Fibroblast of skin of scalp (primary cell): ENCODE measurements at places on chromosomes 16 and 17.

- no peak for DNase-seq
Observed at GRCh38 chr16:17058471-17058870, 412.3 kb downstream of the XYLT1 start.

GRCh38 chr17:78224231-78225087, 7.0 kb upstream of the TMEM235 start:
- DNase-seq: no peak

DNA sequence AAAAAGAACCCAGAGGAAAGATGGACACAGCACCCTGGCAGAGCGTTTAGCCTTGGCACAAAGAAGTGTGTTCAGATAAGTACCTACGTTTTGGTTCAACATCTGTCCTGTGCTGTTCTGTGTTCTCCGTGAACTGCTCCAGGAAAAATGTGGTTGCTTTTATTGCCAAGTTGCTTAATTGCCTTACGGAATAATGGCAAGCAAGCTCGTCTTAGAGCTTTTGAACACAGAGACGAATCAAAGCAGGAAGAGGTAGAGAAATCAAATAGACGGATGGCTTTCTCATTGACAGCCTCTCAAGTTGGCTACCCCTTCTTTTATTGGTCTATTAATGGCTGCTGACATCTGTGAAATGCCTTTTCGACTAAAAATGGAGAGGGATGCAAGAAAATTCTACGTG, 911.1 kb upstream of the EEF2KMT start:
- DNase-seq: no peak

- no peak for DNase-seq
Observed at GRCh38 chr17:79072544-79072943, 2.1 kb upstream of the ENGASE start.

GRCh38 chr16:3655396-3656159, 1.1 kb downstream of the DNASE1 start:
- DNase-seq: no peak

- DNase-seq: peak; percentile 60
Observed at GRCh38 chr17:73710095-73710592, 65.9 kb upstream of the SDK2 start.

DNA sequence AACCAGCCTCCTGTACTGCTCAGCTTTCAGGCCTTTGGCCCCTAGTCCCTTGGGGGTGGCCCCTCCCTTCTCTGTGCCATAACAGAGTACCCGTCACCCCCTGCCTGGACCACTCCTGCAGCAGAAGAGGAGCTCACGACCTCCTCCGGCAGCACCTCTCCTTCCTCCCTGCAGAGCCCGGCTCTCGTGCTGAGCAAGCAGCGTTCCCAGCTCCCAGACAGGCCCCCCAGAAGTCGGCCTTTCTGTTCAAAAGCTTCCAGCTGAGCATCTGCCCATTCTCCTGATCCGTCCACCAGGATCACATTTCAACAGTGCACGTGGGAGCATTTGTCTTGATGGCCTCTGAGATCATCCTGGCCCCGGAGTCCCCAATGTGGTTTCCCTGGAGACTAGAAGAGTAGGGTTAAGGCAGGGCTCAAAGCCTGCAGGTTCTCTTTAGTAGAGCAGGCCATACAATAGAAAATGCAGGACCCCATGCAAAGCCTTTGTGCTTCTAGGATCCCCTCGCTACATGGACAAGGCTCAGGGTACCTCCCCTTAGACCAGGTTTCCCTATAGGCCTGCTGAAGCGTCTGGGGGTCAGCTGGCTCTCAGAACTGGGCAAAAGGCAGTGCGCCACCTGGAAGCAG, 35.6 kb downstream of the NLRC3 start:
- no peak for DNase-seq

- no peak for DNase-seq
Observed at GRCh38 chr16:54009464-54010176, 277.0 kb downstream of the IRX3 start.

DNA sequence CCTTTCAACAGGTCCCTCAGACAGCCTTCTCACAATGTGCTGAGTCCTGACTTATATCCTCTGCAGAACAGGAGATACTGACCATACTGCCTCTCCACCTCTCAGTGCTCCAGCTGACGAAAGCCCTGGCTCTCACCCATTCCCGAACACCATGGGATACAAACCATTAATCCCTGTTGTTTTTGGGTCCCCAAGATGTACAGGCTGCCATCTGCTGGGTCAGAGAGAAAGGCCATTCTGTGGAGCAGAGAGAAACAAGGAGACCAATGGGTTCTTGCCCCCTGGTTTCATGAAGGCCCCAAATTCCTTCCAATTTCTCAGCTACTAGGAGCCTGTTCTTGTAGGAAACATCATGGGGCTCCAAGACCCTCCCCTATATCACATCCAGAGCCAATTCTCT, 3.0 kb downstream of the ERN2 start:
- DNase-seq: no peak

DNA sequence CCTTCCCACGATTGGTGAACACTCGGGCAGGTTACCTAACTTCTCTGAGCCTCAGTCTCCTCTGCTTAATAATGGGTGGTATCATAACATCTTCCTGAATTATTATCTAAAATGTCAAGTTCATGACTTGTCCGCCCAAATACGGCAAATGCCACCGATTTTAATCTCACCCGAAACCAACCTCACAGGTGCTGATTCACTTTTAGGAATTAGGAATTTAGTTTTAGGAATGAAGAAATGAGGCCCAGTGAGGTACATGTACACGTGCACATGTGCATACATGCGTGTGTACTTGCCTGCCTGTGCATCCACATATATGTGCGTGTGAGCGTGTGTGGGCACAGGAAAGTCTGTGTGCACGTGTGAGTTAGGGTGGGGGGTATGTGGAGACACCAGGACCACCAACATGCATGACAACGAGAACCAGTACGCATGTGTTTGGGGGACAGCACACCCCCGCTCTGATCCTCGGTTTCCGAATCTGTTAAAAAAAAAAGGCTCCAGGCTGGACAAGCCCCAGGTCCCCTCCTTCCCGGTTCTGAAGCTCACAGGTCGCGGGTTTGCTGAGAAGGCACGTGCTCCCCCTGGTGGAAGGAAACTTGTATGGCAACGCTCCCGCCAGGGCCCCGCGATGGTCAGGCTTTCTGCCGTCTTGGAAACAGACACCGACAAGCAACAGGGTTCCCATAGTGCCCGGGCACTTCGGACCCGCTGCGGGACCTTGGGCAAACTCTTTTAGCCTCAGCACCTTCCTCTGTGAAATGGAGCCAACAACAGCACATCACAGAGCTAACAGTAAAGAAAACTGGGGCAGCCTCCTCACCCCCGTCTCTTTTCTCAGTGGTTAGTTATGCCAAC, 219.2 kb downstream of the RBFOX3 start:
- peak; percentile 53 for DNase-seq

- no peak for DNase-seq
Observed at GRCh38 chr16:69618307-69618706, 52.5 kb downstream of the NFAT5 start.

- DNase-seq: no peak
Observed at GRCh38 chr16:676913-677312, 1.4 kb downstream of the RHBDL1 start.

- peak; percentile 49 for DNase-seq
Observed at GRCh38 chr16:4314532-4315185, 1.2 kb upstream of the GLIS2 start.

- DNase-seq: no peak
Observed at GRCh38 chr16:72255786-72256185, 83.8 kb upstream of the PMFBP1 start.

- DNase-seq: no peak
Observed at GRCh38 chr16:896261-897199, 74.3 kb downstream of the LMF1 start.

DNA sequence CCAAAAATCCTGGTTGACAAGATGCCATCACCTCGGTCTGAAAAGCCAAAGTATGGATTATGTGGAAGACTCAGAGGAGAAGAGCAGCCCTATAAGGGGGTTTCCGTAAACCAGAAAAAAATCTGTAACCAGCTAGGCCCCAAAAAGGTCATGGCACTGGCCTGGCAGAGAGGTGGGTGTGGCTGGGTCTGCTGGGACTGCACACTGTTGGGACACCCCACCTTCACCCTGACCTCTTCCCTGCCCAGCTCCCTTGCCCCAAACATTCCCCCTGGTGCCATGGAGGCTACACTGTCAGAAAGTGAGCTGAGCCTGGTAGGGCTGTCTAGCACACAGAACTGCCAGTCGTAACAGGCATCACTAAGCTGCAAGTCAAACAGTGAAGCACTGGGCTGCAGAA, 6.5 kb downstream of the SLC47A2 start:
- DNase-seq: no peak

GRCh38 chr17:47935961-47936360, 5.4 kb upstream of the PNPO start:
- peak; percentile 74 for DNase-seq

- peak; percentile 92 for DNase-seq
Observed at GRCh38 chr16:56985288-56985961, 3.9 kb upstream of the NLRC5 start.

DNA sequence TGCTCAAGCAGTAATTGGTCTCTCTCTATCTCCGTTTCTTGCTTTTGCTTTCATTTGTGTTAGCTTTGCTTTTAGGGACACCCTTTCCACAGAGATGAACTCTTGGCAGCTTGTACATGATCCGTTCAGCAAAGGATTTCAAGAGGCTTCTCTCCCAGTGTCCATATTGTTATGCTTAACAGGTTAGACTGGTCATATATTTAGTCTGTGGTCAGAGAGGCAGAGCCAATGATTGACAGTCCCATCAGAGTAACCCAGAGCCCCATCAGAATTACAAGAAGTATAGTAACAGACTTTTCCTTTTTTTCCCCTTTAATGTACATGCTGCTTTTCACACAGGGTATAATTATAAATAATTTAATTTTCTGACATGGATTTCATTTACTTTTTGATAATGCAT, 34.4 kb downstream of the GDPD1 start:
- no peak for DNase-seq

DNA sequence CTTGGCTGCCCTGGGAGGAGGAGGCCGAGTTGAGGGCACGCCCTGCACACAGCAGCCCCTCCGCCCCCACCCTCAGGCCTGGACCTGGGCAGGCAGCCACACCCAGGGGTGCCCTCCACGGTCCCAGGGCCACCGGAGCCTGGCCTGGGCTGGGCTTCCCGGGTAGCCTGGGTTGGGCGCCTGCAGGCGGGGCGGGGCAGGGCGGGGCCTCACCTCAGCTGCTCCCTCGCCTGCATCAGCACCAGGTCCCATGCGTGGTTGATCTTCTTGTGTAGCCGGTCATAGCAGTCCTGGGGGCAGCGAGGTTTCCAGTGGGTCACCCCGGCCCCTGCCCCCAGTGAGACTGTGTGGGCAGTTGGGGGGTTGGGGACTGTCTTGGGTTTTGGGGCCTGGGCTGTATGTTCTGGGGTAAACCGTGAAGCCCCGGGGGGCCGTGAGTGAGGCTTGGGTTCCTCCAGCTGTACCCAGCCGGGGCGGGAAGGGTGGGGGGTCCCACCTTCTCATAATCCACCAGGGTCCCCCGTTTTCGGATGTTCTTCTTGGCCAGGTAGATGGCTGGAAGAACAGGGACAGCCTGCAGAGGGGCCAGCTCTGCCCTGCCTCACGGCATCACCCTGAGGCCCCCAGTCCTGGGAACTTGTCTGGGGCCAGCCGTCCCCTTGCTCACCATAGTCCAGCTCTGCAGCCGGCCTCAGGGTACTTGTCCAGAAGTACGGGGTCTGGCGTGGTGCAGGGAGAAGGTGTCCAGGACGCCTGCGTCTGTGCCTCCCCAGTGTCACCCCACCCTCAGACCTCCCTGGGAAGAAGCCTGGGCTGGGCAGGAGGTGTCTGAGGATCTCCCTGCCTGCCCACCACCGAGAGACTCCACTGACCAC, 2.0 kb downstream of the RGS11 start:
- DNase-seq: no peak

DNA sequence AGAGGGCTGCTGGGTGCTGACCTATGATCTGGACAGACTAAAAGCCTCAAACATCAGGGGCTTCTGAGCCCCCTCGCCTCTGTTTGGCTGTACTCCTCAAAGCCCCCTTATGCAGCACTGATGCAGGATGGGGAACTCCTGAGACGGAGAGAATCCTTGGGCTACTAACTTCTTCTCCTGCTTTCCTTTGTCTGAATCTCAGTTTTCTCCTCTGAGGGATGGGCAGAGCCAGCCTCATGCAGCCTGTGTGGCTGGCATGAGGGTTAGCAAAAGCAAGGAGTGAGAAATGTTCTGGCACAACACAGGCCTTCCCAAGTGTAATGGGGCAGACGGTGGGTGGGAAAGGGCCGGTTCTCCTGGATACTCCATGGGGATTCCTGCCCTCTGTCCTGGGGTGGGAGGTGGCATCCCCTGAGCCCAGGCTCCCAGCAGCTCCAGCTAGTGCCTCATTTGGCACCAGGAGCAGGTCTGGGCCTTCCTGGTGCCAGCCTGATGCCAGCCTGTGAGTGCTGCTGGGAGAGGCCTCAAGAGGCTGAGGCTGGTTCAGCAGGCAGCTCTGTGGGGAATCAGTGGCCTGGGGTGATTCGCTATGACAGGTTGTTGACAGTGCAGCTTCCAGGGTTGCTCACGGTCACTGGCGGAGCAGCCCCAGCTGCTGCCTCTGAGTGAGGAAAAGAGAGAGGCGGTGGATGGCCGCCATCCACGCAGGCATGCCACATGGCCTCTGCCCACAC, 4.0 kb upstream of the BRD7 start:
- peak; percentile 31 for DNase-seq

GRCh38 chr16:88628512-88628974, 9.8 kb upstream of the IL17C start:
- DNase-seq: peak; percentile 30

DNA sequence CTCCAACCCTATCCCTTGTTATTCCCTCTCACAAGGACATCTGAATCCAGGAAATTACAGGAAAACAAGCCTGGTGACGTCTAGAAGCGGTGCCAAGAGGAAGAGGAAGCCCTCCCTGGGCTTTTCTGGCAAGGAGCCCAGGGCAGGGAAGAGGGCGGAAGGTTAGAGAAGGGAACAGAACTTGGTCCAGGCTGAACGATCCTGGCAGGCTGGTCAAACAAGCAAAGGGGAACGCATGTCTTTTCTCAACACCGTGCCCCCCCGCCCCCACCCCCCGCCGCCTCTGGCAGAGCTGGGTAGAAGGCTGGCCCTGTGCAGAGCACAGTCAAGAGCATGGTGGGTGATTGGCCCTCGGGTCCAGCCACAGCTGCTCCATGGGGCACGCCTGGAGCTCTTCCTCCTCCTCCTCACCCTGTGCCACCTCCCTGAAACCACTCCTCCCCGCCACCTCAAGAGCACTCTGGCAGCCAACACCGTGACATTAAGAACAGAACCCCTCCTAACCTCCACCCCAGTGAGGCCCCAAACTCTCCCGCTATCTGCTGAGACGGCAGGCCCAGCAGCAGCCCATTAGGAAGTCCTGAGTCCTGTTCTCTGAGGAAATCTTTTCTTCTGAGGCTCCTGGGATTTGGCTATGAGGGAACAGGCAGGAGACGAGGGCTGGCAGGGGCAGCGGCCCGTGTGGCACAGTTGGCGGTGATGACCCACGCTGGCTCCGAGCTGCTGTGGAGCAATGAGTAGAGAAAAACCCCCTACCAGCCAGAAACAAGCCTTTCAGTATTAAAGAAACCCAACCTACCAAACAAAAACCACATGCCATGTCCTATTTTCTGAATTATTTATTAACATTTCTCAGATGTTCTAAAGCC, 7.3 kb downstream of the C16orf86 start:
- DNase-seq: peak; percentile 55

- DNase-seq: no peak
Observed at GRCh38 chr16:66899310-66899944, 19.1 kb downstream of the PDP2 start.
